ENCODE measurements at places on chromosomes 2 and 18. TPM values are rescaled to one million over a fixed set of nuclear protein-coding genes. Genes with fewer than 3 reads are reported as not detected.

DNA sequence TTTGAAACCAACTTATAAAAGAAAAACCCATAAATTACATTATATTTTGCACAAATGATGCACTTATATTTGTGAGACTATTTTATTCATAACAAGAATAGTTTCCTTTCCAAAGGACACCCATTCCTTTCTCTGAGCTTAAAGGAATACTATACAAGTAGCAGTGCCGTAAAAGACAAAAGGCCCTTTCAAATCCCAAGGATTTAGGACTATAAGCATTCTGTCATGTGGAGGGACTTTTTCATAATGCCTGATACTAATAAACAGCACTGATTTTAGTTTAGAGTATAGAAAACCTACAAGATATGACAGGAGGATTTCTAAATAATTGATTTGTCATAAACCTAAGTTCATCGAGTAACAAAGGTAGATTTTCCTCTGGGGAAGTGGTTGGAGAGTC lies 1134.2 kb upstream of the ZEB2 start:
- no peaks in the 10 kb centered on the region for H3K27me3 ChIP-seq
- H3K36me3 ChIP-seq, result no peaks in the 10 kb centered on the region
- no peak overlapping the region for H3K27ac ChIP-seq
- no peak for DNase-seq

DNA sequence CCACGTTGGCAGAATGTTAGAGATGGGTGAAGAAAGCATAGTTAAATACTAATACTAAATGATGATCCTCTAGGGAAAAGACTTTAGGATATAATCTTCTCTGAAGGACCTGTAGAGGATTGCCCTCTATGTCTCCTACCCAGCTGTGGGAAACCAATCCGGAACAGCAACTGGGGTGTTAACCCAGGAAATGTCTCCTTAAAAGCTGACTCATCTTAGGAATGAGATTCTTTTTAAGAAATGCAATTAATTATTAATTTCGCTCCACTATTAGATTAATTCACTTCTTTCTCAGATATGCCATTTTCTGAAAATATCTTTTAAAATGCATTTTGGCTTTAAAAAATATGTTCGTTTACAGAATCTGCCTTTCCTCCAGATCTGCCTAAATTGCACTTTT lies 7.4 kb downstream of the SCN3A start:
- H3K27me3 ChIP-seq, result no peaks in the 10 kb centered on the region
- DNase-seq, result no peak
- H3K27ac ChIP-seq, result no peak overlapping the region
- H3K4me1 ChIP-seq, result no peaks in the 10 kb centered on the region

DNA sequence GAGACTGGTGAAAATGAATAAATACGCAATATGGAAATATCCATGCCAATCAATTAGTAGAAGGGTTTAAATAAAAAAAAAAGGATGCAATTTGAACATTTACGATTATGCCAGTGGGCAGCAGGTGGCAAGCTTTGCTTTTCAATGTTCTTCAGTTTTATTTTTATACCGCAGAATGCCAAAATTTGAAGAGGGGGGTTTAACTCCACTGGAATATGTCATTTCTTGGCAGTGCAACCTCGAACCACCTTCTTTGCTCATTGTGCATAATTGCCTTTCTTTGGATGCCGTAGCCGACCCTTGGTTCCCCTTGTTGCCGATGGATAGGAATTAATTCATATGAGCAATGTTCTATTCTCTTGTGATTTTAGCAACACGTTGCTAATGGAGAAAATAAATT lies 88.0 kb downstream of the LTBP1 start:
- H3K27ac ChIP-seq, result no peak overlapping the region
- H3K4me1 ChIP-seq, result no peaks in the 10 kb centered on the region
- no peak for DNase-seq
- no peaks in the 10 kb centered on the region for H3K36me3 ChIP-seq
- H3K4me3 ChIP-seq, result no peak overlapping the region
- H3K27me3 ChIP-seq, result no peaks in the 10 kb centered on the region

DNA sequence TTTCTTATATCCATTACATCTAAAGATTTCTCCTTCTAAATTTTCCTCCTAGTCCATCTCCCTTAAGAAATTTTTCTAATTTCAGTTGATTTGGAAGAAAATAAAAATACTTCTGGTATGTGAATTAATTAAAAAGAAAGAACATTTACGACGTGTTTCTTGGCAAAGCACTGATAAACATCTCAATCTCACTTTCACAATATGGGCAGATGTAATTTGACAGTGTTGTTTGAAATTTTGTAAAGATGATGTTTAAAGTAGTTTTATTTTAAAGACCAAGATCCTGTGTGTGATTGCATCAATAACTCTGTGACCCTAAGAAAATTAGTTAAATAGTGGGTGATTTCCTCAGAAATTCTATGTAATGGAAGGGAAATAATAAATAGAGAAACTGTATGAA lies 510.0 kb downstream of the PARD3B start:
- no peak overlapping the region for H3K4me3 ChIP-seq
- no peaks in the 10 kb centered on the region for H3K36me3 ChIP-seq
- H3K4me1 ChIP-seq, result peaks cover 5% of the 10 kb centered on the region

- peaks cover 14% of the 10 kb centered on the region for H3K4me1 ChIP-seq
- no peak overlapping the region for H3K27ac ChIP-seq
- H3K36me3 ChIP-seq, result no peaks in the 10 kb centered on the region
These were observed 82.8 kb upstream of the CDCA7 start for GRCh38 chr2:173271825-173272224.

DNA sequence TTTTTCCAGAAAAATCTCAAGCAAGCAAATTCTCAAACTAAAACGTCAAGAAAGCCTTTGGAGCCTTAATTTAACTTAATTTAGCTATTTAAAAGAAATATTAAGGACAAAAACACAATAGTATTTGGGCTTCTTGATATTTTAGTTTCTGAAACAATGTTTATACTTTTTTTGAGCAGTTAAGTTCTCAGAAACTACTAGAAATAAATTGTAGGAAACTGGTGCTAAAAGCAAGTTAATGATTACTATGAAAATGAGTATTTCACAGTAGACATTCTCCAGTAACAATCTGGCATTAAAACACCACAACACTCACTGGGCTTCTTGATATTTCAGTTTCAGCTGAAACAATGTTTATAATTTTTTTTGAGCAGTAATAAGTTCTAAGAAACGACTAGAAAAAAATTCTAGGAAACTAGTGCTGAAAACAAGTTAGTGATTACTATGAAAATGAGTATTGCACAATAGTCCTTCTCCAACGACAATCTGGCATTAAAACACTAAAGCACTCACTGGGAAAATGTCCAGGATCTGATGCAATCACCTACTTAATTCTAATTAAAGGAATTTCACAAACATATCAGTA lies 45.1 kb downstream of the TRAK2 start:
- H3K36me3 ChIP-seq, result no peaks in the 10 kb centered on the region
- no peak overlapping the region for H3K4me3 ChIP-seq
- H3K27me3 ChIP-seq, result no peaks in the 10 kb centered on the region

- H3K4me3 ChIP-seq, result no peak overlapping the region
- peaks cover 26% of the 10 kb centered on the region for H3K4me1 ChIP-seq
- no peaks in the 10 kb centered on the region for H3K27me3 ChIP-seq
- H3K27ac ChIP-seq, result no peak overlapping the region
- no peak for DNase-seq
- H3K36me3 ChIP-seq, result no peaks in the 10 kb centered on the region
These were observed 109.4 kb upstream of the SPRED2 start for GRCh38 chr2:65541773-65542172.

GRCh38 chr2:204706939-204707338 lies 161.7 kb downstream of the PARD3B start:
- H3K27ac ChIP-seq, result no peak overlapping the region
- H3K36me3 ChIP-seq, result no peaks in the 10 kb centered on the region
- no peaks in the 10 kb centered on the region for H3K27me3 ChIP-seq

- no peak overlapping the region for H3K27ac ChIP-seq
- no peaks in the 10 kb centered on the region for H3K36me3 ChIP-seq
- H3K27me3 ChIP-seq, result no peaks in the 10 kb centered on the region
- no peaks in the 10 kb centered on the region for H3K4me1 ChIP-seq
- H3K4me3 ChIP-seq, result no peak overlapping the region
These were observed 30.0 kb downstream of the EEF1B2 start for GRCh38 chr2:206189691-206190090.

DNA sequence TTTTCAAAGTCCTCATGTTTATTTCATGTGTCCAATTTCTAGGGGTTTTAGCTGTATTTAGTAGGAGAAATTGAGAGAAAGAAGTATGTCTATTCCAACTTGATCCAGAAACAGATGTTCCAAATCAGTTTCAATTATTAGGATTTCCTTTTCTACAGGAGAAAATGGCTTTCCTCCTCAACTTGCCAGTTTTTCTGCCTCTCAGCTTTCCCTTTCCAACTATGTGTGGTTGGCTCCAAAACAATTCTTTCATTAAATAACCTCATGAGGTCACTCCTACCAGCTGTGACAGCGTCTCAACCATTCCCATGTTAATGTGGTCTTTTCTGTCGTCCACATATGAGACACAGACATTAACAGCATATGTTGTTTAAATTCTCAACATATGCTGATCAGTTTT lies 13.1 kb downstream of the XIRP2 start:
- H3K4me1 ChIP-seq, result no peaks in the 10 kb centered on the region
- no peaks in the 10 kb centered on the region for H3K27me3 ChIP-seq
- no peaks in the 10 kb centered on the region for H3K36me3 ChIP-seq
- no peak for DNase-seq
- H3K27ac ChIP-seq, result no peak overlapping the region

DNA sequence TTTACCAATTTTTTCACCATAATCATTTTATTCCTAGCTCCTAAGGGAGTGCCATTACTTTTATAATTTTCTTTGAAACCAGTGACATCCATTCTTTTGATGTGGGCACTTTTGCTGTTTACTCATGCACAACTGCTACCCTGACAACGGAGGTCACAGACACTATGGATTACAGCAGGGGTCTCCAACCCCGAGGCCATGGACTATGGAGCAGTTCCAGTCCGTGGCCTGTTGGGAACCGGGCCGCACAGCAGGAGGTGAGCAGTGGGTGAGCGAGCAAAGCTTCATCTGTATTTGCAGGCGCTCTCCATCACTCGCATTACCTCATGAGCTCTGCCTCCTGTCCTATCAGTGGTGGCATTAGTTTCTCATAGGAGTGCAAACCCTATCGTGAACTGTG lies 34.6 kb downstream of the PRPF40A start:
- no peak for DNase-seq
- H3K27me3 ChIP-seq, result no peaks in the 10 kb centered on the region
- peaks cover 33% of the 10 kb centered on the region for H3K36me3 ChIP-seq
- no peak overlapping the region for H3K27ac ChIP-seq
- no peak overlapping the region for H3K4me3 ChIP-seq

DNA sequence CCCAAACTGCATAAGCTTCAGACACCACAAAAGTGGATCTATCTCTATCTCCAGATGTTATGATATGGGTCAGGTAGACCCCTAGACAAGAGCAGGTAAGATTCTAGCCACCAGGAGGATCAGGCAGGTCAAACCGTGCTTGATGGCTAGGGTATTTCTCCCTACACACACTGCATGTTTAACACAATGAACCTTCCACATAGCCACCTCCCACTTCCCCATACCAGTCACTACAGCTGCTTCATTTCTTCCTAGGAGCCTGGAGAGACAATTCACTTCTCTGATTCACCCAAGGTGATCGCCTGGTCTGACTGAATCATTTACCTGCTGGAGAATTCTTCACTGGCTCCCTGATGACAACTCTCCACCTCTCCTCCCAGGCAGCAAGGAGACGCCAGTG lies 66.0 kb upstream of the MYCN start:
- peaks cover 31% of the 10 kb centered on the region for H3K27me3 ChIP-seq
- H3K27ac ChIP-seq, result no peak overlapping the region
- H3K4me1 ChIP-seq, result no peaks in the 10 kb centered on the region

DNA sequence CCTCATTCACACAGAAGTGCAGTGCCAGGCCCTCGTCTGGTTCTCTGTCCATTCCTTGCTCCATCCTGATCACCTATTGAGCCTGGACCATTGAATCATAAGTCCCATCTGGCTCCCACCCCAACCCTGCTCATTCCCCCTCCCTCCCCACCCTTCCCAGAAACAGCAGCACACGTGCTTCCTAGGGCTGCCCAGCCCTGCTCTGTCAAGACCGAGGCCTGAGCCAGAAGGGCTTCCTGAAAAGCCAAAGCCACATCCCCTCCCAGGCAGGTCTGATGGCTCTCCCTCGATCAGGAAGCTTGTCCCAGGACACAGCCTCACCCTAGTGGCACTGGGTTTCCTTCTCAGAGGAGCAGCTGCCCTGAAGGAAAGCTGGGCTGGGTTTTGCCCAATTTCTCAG lies 79.8 kb upstream of the FZD7 start:
- no peaks in the 10 kb centered on the region for H3K27me3 ChIP-seq
- H3K36me3 ChIP-seq, result no peaks in the 10 kb centered on the region
- no peak overlapping the region for H3K27ac ChIP-seq
- H3K4me1 ChIP-seq, result no peaks in the 10 kb centered on the region
- H3K4me3 ChIP-seq, result no peak overlapping the region

DNA sequence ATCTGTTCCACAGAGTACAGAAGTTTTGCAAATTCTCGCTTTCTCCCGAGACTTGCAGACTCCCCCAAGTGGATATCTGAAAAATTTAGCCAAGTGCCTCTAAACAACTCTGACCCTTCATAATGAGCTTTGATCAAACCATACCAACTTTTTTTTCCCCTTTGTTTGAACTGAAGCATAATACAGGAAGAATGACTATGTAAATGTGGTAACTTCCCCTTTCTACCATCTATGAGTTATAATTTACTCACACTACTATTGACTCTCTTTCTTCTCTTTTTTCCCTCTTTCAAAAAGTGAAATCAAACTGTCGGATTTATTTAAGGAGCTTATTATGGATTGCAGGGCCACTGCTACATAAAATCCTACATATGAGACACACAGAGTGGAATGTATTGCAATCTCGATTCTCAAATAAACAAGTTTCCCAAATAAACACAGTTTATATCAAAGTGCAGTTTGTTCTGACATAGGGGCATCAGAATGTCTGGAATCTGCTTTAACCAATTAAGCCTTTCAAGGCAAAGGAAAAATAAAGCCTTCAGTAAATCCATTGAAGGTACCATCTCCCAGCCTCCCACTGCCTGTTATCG lies 1.4 kb upstream of the ZNF804A start:
- no peaks in the 10 kb centered on the region for H3K27me3 ChIP-seq
- no peak overlapping the region for H3K27ac ChIP-seq
- no peaks in the 10 kb centered on the region for H3K36me3 ChIP-seq

DNA sequence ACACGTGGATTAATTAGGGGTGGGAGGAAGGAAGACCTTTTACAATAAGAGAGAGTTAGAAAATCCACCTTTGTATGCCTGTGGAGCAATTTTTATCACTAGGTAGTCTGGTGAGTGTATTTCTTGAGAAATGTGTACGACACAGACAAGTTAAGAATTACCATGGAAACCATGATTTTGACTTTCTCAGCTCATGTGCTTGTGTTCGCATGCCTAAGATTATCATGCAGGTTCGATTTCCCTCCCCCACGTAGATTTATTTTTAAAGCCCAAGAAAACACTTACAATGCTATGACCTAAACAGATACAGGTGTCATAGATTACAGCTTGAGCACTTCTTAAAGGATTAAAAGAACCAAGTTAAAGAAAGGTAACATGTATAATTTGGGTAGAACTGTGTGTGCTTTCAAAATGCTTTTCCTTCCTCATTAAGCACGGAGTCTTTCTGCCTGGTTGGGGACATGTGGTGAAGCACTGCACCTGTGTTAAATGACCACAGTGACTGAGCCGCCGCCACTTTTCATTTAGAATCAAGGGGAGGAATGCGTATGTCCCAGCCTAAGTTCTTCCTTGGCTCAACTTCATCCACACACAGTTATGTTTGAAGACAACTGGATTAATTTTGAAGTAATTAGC lies 16.6 kb downstream of the SERTAD2 start:
- no peak overlapping the region for H3K4me3 ChIP-seq
- H3K36me3 ChIP-seq, result peaks cover 18% of the 10 kb centered on the region
- 0 out of 2 replicates have a peak overlapping the region, but pooled peaks have one; percentile 20 for H3K27ac ChIP-seq

The FAM210A gene
- 29.3 TPM for total RNA-seq

The REG3A gene
- total RNA-seq, result not detected

The MEMO1 gene
- total RNA-seq, result 29.5 TPM

The ALK gene
- not detected for total RNA-seq

The G6PC2 gene
- total RNA-seq, result not detected

The UBXN2A gene
- total RNA-seq, result 16.9 TPM

The CENPA gene
- total RNA-seq, result 43.6 TPM

The CFC1 gene
- not detected for total RNA-seq

Data from PC-9 (cell line).